ENCODE measurements at places on chromosomes 2 and 18.

DNA sequence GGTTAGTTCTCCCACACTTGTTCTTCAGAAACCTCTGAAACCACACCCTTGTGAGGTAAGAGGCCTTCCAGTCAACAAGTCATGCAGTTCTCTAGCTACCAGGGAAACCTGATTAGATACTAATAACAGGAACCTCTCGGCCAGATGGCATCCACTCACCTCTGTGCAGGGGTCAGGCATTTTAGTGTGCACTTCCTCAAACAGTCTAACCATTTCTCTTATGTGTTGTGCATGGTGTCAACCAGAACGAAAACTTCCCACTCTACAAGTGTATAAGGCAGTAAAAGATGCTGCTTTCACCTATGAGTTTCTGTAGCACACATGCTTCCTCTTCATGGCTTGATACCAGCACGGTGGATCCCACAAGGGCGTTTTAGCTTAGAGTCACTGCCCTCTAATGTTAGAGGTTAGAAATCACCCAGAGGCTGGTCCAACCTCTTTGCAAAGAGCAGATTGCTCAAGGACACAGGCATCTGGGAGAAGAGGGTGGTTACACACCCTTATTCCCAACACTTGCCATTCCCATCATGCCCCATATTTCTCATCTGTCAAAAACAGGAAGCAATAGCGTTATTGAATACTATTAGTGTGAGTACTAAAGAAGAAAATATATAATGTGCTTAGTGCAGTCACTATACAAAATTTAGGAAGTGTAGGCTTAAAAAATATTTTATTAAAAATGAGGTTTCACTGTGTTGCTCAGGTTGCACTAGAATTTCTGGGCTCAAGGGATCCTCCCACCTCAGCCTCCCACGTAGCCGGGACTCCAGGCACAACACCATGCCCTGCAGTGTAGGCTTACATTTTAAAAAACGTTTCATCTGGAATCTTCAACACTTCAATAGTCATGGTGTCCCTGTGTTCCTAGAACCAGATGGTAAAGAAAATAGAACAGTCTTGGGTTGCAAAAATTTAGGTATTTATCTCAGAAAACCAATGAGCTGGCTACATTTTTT is 34.5 kb upstream of the RAB31 start:
- no peak for DNase-seq

GRCh38 chr2:101395545-101396315 is 8.4 kb upstream of the CREG2 start:
- no peak for DNase-seq

- no peak for DNase-seq
These were observed 42.1 kb downstream of the GRHL1 start for GRCh38 chr2:9993488-9994165.

- DNase-seq = no peak
These were observed 58.7 kb downstream of the SPATS2L start for GRCh38 chr2:200365209-200365608.

GRCh38 chr2:180416627-180417026 is 409.5 kb upstream of the CWC22 start:
- DNase-seq = no peak

GRCh38 chr18:56158676-56159075 is 479.7 kb downstream of the TXNL1 start:
- DNase-seq = no peak
